ENCODE measurements at places on chromosomes 7 and 10.

- DNase-seq: no peak
Measured at GRCh38 chr7:81007051-81007450, 88.2 kb upstream of the SEMA3C start.

GRCh38 chr10:24901686-24902399 lies 50.6 kb downstream of the PRTFDC1 start:
- peak; percentile 76 for DNase-seq

DNA sequence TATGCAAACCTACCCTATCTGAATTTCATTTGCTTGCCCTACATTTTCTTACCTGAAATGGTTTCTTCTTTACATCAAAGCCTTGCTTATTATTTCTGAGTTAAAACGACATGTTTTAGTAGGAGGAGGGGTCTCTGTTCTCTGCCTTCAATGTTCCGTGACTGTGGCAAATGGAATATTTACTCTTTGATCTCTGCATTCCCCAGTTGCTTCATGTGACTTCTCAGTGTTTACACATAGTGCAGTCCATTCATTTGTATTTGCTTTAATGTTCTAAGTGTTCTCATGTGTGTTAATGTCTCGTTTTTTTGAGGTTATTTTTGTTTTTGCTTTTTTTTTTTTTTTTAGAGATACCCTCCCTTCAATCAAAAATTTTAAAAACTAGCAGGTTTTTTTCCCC lies 75.8 kb downstream of the GNAI1 start:
- DNase-seq: peak; percentile 7

DNA sequence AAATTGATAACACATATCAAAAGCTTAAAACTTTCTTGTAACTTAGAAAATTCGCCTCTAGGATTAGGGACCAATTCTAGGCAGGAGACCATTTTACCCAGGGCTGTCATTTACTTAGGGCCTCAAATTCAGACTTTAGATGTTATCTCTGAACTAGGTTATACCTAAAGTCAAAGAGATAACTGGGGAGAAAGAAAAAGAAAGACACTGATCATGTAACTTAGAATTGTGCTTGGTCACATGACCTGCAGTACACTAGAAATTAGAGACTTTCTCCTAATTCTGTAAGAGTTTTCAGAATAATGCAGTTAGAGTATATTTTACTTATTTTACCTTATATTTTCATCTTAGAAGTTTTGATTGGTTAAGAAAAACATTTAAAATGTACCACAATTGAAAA lies 16.7 kb downstream of the ASB4 start:
- no peak for DNase-seq

- no peak for DNase-seq
Measured at GRCh38 chr10:851901-852300, 79.6 kb downstream of the LARP4B start.

- DNase-seq: no peak
Measured at GRCh38 chr7:100887516-100888290, 1.8 kb downstream of the UFSP1 start.

GRCh38 chr10:125094806-125095205 lies 65.6 kb downstream of the CTBP2 start:
- no peak for DNase-seq

DNA sequence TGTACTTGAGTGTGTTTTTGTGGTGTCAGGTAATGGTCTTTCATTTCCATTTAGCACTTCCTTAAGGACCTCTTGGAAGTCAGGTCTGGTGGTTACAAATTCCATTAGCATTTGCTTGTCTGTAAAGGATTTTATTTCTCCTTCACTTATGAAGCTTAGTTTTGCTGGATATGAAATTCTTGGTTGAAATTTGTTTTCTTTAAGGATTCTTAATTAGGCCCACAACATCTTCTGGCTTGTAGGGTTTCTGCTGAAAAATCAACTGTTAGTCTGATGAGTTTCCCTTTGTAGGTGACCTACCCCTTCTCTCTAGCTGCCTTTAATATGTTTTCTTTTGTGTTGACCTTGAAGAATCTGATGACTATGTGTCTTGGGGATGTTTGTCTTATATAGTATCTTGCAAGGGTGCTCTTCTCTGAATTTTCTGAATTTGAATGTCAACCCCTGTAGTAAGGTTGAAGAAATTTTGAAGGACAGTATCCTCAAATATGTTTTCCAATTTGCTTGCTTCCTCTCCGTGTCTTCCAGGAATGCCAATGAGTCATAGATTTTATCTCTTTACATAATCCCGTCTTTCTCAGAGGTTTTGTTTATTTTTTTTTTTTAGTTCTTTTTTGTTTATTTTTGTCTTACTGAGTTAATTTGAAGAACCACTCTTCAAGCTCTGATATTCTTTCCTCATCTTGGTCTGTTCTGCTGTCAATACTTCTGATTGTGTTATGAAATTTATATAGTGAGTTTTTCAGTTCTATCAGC lies 70.2 kb downstream of the SLC39A12 start:
- no peak for DNase-seq

DNA sequence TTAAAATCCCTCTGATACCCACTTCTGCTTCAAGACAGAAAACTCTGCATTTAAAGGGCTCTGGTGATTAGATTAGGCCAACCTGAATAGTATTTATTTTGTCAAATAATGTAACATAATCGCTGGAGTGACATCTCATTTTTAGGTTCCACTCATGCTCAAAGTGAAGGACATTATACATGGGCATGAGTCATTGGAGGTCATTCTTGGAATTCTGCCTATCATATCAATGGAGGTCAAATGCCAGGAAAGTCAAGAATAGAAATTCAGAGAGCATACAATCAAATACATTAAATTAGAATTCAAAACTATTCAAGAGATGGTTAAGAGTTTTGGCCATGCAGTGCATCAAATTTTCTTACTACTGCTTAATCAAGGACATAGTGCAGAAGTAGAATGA lies 50.8 kb upstream of the PRSS1 start:
- DNase-seq: no peak

GRCh38 chr7:155343150-155343549 lies 45.5 kb downstream of the INSIG1 start:
- no peak for DNase-seq

- no peak for DNase-seq
Measured at GRCh38 chr7:139675127-139676125, 102.4 kb downstream of the HIPK2 start.

GRCh38 chr7:97307521-97308108 lies 190.1 kb downstream of the SDHAF3 start:
- DNase-seq: no peak

GRCh38 chr7:235576-236395 lies 43.4 kb downstream of the FAM20C start:
- no peak for DNase-seq

- DNase-seq: peak; percentile 46
Measured at GRCh38 chr7:98163704-98164494, 47.3 kb upstream of the BHLHA15 start.

DNA sequence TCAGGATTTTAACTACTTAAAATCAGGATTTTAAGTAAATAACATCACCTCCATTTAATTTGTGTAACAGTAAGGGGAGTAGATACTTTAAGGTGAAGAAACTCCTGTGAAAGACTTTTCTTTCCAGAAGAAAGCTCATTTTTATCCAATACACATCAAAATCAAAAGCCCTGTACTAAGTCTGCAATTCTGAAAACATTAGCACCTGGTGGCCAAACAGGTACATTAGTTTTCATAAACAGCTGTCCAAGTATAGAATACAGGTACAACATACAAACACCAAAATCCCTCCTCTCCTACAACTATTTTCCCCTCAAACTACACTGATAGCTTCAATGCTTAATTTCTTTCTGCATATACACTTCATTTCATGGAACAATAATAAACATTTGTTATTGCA lies 22.9 kb downstream of the FAM3C start:
- no peak for DNase-seq

DNA sequence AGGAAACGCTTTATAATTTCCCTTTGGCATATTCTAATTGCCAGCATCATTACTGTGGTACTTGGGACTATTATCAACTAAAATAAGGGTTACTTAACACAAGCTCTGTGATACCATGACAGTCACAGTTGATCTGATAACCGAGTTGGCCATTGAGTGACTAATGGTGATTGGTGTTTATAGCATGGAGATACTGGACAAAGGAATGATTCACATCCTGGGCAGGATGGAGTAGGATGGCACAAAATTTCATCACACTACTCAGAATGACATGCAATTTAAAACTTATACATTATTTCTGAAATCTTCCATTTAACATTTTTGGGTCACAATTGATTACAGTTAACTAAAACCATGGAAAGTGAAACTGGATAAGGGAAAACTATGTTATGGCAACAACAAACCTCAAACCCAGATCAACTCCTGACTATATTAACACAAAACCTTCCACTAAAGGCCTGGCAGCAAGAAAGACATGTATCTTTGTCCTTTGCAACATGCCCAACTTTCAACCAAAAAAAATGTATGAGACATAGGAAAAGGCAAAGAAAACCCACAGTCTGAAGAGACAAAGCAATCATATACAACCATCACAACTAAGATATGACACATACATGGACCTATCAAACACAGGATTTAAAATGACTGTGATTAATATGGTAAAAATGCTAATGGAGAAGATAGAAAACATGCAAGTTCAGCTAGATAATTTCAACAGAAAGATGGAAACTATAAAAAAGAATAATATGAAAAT lies 208.5 kb upstream of the NRP1 start:
- DNase-seq: no peak

- no peak for DNase-seq
Measured at GRCh38 chr7:121195874-121196273, 132.9 kb upstream of the WNT16 start.

DNA sequence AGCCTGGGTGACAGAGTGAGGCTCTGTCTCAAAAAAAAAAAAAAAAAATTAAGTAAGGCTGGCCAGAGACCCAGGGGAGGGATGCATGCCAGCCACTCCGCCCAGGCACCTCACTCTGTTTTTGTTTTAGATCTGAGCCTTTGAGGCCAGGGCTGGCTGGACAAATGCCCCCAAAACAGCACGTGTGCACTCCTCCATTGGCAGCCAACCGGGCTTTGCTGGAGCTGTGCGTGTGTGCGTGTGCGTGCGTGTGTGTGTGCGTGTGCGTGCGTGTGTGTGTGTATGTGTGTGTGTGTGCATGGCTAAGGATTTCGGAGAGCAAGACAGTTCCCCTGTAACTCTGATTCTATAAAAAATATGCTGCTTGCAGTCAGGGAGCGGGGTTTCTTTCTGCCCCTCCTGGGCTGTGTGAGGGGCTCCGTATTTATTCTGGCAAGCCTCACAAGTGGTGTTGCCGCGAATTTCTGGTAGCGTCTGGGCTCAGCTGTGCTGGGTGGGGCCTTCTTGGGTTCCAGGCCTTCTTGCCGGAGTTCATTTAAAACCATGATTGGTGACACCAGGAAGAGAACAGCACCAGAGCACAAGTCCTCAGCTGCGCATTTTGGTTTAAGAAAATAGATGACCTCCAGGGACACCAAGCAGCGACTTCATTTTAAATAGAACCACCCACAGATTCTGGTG lies 28.1 kb upstream of the UNCX start:
- DNase-seq: no peak

- peak; percentile 60 for DNase-seq
Measured at GRCh38 chr10:79400146-79401004, 45.0 kb downstream of the ZCCHC24 start.

All from AG08396 (cell line).